Thoracic aorta (tissue), 2 donors: ENCODE measurements at places on chromosomes 16 and 17. TPM values are rescaled to one million over a fixed set of nuclear protein-coding genes. Genes with fewer than 3 reads are reported as not detected.
A peak's percentile ranks its signal among the peaks of the same experiment; 100 is the strongest.

DNA sequence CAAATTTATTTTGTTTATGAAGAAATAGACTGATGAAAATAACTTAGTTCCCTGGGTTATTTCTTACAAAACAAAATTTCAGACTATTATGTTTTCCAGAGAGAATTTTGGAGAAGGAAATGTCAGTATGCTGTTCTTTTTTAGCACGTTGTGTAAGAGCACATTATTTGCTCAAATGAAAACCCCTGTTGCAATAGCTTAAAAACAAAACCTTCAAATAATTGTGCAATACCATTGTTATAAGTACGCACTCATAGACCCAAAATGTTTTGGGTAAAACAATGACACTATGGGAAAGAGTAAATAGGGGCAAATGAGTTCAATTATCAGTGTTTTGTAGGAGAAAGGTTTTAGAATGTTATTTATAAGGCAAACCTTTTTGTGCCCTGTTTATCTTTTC, 18.2 kb downstream of the VMP1 start:
- H3K4me1 ChIP-seq: peaks cover 18% of the 10 kb centered on the region
- no peak for DNase-seq
- H3K36me3 ChIP-seq: no peaks in the 10 kb centered on the region
- peak overlapping the region; percentile 13 for H3K4me3 ChIP-seq
- H3K27ac ChIP-seq: peak overlapping the region; percentile 48

- peaks cover 31% of the 10 kb centered on the region for H3K36me3 ChIP-seq
- peaks cover 12% of the 10 kb centered on the region for H3K4me1 ChIP-seq
- no peak for DNase-seq
- no peak overlapping the region for H3K27ac ChIP-seq
- peak overlapping the region; percentile 87 for H3K4me3 ChIP-seq
Observed at GRCh38 chr16:56935201-56935600, 3.3 kb downstream of the HERPUD1 start.

DNA sequence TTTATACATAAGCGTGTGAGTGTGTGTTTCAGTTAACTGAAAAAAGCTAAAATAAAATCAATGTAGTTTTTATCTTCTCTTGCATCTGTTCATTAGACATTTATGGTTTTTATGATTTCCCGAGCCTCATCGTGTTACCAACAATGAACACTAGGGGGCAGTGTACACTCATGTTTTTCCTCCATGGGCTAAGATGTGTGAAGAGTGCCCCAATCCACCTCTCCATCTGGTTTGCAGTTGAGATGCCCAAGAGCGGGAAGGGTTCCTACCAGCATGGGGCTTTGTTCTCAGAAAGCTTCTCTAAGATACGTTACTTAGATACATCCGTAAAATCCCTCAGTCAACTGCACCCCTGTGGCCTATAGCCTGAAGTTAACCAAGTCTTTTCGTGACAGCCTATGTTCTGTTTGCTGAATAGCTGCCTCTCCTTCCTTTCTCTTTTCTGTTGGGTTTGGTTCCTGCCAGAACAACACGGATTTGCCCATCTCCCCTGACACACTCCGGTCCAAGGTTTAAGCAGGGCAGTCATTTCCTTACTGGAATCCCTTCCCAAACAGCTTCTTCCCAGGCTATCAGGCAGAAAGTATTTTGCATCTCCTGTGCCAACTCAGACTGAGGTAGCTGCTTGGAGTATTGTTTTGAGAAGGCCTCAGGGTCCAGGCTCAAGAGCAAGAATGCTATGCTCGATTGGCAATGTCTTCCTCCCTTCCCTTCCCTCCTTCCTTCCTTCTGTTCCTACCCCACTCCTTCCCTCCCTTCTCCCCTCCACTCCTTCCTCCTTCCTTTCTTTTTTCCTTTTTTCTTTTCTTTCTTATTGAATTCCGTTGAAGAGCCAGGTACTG, 12.9 kb upstream of the ELAC2 start:
- H3K36me3 ChIP-seq: no peaks in the 10 kb centered on the region
- no peak overlapping the region for H3K27ac ChIP-seq
- H3K27me3 ChIP-seq: no peaks in the 10 kb centered on the region
- H3K4me3 ChIP-seq: no peak overlapping the region
- no peak for DNase-seq

GRCh38 chr17:48609759-48610281, 997 bp downstream of the HOXB7 start:
- H3K36me3 ChIP-seq: no peaks in the 10 kb centered on the region
- peak overlapping the region; percentile 81 for H3K4me3 ChIP-seq
- H3K4me1 ChIP-seq: peaks cover 4% of the 10 kb centered on the region
- H3K27me3 ChIP-seq: peaks cover 6% of the 10 kb centered on the region

PRSS36 gene
- total RNA-seq: 1.3 TPM

GRCh38 chr17:16911141-16911937, 60.6 kb downstream of the TNFRSF13B start:
- H3K27ac ChIP-seq: no peak overlapping the region
- H3K4me3 ChIP-seq: no peak overlapping the region
- H3K36me3 ChIP-seq: no peaks in the 10 kb centered on the region
- DNase-seq: no peak

SLC16A13 gene
- total RNA-seq: 0.56 TPM

- no peaks in the 10 kb centered on the region for H3K4me1 ChIP-seq
- no peak overlapping the region for H3K27ac ChIP-seq
- no peaks in the 10 kb centered on the region for H3K36me3 ChIP-seq
- no peak overlapping the region for H3K4me3 ChIP-seq
- H3K27me3 ChIP-seq: no peaks in the 10 kb centered on the region
- DNase-seq: no peak
Observed at GRCh38 chr16:3573146-3573815, 3.9 kb downstream of the NLRC3 start.

- DNase-seq: peak; percentile 48
- H3K27ac ChIP-seq: peak overlapping the region; percentile 73
- peaks cover 3% of the 10 kb centered on the region for H3K4me1 ChIP-seq
- H3K27me3 ChIP-seq: no peaks in the 10 kb centered on the region
Observed at GRCh38 chr16:3945751-3946603, 65.5 kb upstream of the CREBBP start.

DNA sequence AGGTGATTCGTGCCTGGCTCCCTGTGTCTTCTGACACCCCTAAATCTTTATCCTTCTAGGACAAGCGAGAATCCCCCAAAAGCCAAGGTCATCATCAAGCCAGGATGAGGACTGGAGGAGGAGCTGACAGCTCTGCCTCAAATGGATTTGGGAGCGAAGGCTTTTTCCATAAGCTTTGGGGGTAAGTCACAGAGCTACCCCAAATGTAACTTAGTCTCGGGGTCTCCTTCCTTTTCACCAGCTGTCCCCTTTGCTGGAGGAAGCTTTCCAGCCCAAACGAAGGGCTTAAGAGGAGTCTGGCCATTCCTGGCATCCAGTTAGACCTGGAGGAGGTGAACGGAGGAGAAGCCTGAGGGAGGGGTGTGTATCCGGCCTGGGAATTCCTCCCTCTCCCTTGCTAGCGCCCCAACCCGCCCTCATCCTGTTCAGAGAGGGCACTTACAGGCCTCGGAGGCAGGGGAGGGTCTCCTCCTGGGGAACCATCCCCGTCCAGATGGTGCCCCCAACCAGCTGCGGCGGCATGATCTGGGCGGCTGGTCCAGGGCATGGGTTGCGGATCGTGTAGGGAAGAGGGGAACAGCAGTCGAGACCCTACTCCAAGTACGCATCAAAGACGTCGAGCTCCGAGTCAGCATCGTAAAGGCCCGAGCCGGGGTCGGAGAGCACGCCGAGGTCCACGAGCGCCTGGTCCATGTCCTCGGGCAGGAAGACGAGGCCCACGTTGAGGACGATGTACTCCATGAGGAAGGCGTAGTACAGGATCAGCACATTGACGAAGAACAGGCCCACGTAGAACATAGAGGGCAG, 938 bp downstream of the DEXI start:
- DNase-seq: no peak
- peak overlapping the region; percentile 90 for H3K27ac ChIP-seq
- no peaks in the 10 kb centered on the region for H3K36me3 ChIP-seq
- H3K4me1 ChIP-seq: peaks cover 63% of the 10 kb centered on the region
- H3K27me3 ChIP-seq: no peaks in the 10 kb centered on the region

SCO1 gene
- total RNA-seq: 17.9 TPM

DNA sequence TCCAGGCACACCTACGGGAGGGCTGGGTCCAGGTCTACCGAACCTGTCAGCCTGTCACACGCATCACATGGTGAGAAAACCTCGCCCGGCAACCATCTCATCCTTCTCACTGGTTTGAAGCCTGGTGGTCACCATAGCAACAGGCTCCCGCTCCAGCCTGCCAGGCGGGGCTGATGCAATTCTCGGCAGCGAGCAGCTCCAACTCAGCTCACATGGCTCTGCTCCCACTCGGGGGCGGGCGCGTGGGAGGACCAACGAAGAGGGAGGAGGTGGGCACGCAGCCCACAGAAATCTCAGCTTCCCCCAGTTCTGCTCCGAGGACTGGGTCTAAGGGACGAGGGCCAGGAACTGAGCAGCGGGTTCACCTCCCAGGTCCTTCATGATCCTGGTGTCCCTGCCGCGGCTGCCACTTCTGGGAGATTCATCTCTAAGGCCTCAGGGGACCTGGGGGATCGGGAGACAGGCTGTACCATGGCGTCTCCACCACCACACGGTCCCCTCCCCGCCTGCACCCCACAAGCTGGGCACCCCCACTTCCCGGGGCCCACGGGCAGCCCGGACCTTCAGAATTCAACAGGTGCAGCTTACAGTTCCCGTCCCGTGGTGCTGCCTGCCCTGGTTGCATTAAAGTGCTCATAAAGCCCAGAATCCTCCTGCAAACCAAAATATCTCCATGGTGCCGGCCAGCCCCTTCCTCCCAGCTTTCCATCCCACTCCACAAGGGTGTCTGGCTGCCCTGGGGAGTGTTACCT, 25.8 kb downstream of the ABR start:
- peak overlapping the region; percentile 52 for H3K27ac ChIP-seq
- peak overlapping the region; percentile 29 for H3K4me3 ChIP-seq
- no peaks in the 10 kb centered on the region for H3K27me3 ChIP-seq
- DNase-seq: peak; percentile 64
- peaks cover 6% of the 10 kb centered on the region for H3K36me3 ChIP-seq
- H3K4me1 ChIP-seq: no peaks in the 10 kb centered on the region

SOST gene
- 55.4 TPM for total RNA-seq

- H3K4me3 ChIP-seq: no peak overlapping the region
- DNase-seq: no peak
- H3K27ac ChIP-seq: no peak overlapping the region
- no peaks in the 10 kb centered on the region for H3K27me3 ChIP-seq
- no peaks in the 10 kb centered on the region for H3K36me3 ChIP-seq
Observed at GRCh38 chr17:64084940-64085649, 44.8 kb downstream of the ERN1 start.

GRCh38 chr16:29825145-29826044, 5.1 kb downstream of the MVP start:
- H3K27ac ChIP-seq: peak overlapping the region; percentile 87
- no peaks in the 10 kb centered on the region for H3K27me3 ChIP-seq
- DNase-seq: no peak
- peaks cover 60% of the 10 kb centered on the region for H3K4me1 ChIP-seq
- peak overlapping the region; percentile 60 for H3K4me3 ChIP-seq
- H3K36me3 ChIP-seq: peaks cover 2% of the 10 kb centered on the region

- peaks cover 38% of the 10 kb centered on the region for H3K4me1 ChIP-seq
- DNase-seq: no peak
- H3K27ac ChIP-seq: peak overlapping the region; percentile 91
- no peak overlapping the region for H3K4me3 ChIP-seq
Observed at GRCh38 chr16:13113741-13114140, 212.3 kb downstream of the SHISA9 start.
